ENCODE measurements at places on chromosomes 2 and 18. TPM values are rescaled to one million over a fixed set of nuclear protein-coding genes. Genes with fewer than 3 reads are reported as not detected.

DNA sequence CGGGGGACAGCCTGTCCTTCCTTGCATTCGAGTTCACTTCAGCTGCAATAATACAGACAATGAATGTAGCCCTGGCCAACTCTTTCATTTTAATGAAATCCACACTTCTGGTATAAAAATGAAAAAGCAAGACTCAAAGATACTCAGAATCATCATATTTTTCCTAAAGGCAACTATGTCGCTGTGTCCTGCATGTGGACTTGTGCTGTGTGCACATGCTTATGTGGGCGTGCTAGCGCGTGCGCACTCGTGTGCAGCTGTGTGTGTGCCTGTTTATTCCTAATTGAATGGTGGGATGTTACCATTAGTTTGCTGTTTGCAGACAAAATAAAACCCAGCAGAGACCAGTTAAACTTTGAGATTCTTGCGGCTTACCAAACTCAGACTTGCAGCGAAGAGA is 49.6 kb downstream of the SMIM21 start:
- DNase-seq: no peak

GRCh38 chr2:190103144-190103543 is 40.6 kb upstream of the MSTN start:
- DNase-seq: no peak

DNA sequence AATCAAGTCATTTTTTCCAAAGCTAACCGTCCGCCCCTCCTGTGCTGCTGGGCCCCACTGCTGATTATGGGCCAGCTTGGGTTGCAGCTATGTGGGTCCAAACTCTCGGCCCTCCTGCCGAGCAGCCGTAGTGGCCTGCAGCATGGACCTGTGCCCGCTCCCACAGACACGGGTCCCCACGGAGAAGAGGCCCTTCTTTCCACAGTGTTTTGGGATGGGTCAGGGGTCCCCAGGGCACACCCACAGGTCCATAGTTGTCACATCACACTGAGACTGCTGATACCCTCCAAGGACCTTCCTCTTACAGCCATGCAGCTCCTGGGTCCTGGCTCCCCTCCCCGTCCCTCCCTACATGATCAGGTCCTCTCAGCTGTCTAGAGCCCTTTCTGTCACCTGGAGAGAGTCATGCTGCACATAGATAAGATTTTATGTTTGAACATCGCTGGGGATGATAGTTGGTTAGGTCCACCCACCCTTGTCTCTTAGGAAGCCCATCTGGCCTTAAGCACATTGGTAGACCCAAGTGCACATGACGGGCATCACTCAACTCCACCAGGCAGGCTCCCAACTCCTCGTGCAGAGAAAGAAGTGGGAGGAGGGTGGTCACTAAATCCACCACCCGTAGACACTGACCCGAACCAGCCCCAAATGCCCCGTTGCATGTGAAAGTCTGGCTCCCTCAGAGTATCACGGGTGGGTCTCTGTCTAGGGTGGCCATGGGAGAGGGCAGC is 17.5 kb downstream of the GPR55 start:
- no peak for DNase-seq

Gene PIEZO2
- not detected for total RNA-seq

DNA sequence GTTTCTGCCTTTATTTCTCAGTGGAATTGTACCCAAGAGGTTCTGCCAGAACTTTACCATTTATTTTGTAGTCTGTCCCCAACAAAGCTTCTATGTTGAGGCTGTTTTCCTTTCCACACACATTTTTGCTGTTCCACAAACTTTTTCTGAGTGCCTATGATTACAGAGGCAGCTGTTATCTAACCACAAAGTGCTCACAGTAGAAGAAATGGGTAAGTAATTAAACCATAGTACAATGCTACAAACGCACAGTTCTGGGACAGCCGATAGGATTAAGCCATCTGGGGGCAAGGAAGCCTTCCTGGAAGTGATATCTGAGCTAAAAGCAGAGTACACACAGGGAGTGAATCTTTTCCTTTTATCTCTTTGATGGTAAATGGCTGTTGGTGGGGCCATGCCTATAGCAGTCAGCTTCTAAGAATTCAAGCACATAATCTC is 3.9 kb upstream of the MGAT4A start:
- no peak for DNase-seq

DNA sequence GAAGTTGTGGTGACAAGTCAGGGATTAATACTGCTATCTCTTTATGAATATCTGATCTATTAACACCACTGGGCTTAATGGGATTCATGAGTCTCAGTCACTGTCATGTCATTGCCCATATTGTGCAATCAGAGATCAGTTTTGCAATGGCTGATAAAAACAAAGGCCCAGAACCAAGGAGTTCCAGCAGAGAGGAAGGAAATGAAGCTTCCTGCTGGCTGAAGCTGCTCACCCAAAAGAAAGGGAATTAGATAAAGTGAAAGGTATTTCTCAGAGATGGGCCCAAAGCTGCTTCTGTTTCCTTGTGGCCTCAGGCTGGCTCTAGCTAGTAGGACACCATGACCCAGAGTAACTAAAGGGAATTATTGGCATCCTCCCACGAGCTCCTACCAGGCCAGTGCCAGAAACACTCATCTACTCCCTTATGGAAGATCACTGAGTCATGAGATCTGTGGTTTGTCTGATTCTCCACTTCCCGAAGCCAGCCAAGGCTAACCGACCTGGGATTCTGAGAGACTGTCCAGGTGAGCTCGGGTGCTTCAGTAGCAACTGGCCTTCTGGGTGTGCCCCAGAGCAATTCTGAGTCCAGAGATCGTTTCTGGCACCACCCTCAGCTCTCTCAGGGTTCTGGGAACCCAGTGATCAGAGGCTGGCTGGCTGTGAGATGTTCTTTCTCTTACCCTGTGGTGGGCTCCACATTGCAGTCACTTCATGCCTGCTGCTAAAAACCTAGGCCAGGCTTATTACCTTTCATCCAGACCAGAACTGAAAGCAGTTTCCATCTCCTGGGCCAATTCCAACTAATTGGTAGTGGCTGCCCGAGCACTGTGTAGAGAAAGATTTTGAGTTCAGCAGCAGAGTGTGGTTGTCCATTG is 129.5 kb upstream of the PELI1 start:
- DNase-seq: no peak

GRCh38 chr2:109454304-109454703 is 159.5 kb downstream of the SEPTIN10 start:
- DNase-seq: no peak

Gene LRATD1
- not detected for total RNA-seq

Gene CNTNAP5
- total RNA-seq: not detected

DNA sequence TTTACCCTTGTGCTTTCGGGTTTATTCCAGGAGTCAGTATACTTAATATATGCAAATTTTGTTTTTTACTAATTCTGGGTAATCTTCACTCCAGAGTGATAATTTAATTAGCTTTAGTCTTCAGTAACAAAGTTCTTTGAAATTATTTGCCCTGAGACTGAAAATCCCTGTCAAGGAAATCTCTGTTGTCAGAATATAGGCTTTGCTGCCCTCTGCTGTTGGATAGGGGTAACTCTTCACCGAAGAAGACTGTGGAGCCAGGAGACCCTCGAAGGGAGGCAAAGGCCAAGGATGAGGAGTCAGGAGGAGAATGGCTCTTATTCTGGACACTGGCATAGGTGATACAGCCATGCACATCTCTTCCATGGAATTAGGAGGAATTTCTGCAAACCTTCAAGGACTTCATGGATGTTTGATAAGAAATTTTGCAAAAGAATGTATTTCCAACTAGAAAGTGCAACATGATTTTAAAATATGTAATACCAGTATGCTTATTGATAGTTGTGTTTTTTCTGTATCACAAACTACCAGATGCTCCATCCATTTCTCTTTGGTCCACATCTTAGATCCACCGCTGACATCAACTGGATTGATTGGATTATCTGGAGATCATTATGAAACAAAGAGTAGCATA is 182.3 kb downstream of the RDH14 start:
- no peak for DNase-seq

DNA sequence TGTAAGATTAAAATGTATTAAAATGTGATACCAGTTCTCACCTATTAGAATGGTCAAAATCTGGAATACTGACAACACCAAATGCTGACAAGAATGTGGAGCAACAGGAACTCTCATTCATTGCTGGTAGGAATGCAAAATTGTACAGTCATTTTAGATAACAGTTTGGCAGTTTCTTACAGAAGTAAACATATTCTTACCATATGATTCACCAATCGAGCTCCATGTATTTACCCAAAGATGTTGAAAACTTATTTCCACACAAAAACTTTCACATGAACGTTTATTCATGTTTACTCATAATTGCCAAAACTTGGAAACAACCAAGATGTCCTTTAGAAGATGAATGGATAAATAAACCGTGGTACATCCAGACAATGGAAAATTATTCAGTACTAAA is 1193.5 kb upstream of the ACVR2A start:
- no peak for DNase-seq

Gene SAG
- not detected for total RNA-seq

GRCh38 chr18:44853430-44853829 is 172.7 kb downstream of the SETBP1 start:
- no peak for DNase-seq

DNA sequence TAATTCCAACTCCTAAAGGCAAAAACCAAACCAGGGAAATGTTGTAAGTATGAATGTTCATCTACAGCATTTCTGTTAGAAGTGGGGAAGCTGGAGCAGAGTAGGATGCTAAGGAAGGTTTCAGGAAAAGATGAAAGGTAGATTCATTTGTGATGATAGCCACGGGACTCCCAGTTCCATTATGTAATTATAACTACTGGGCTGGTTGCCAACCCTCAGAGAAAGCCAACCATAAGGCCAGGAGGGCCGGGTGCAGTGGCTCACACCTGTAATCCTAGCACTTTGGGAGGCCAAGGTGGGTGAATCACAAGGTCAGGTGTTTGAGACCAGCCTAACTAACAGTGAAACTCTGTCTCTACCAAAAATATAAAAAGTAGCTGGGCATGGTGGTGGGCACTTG is 288.9 kb upstream of the ETAA1 start:
- DNase-seq: no peak

GRCh38 chr2:206045251-206045650 is 40.7 kb downstream of the INO80D start:
- DNase-seq: no peak

DNA sequence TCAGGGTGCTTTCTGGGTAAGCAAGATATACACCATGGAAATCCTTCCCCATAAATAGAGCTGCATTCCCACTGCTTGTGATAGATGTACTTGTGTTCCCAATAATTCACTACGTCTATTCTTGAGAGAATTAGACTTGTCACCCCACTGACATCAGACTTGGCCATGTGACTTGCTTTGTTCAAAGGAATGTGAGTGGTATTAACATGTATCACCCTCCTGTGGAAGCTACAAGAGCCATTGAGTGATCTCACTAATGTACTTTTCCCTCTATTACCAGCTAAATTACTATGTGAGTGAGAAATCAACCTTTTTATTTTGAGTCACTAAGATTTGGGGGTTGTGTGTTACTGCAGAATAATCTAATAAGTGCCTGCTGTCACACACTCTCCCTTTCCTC is 176.0 kb downstream of the CCDC178 start:
- DNase-seq: no peak

- DNase-seq: no peak
Observed at GRCh38 chr18:70332694-70333093, 43.8 kb downstream of the SOCS6 start.

DNA sequence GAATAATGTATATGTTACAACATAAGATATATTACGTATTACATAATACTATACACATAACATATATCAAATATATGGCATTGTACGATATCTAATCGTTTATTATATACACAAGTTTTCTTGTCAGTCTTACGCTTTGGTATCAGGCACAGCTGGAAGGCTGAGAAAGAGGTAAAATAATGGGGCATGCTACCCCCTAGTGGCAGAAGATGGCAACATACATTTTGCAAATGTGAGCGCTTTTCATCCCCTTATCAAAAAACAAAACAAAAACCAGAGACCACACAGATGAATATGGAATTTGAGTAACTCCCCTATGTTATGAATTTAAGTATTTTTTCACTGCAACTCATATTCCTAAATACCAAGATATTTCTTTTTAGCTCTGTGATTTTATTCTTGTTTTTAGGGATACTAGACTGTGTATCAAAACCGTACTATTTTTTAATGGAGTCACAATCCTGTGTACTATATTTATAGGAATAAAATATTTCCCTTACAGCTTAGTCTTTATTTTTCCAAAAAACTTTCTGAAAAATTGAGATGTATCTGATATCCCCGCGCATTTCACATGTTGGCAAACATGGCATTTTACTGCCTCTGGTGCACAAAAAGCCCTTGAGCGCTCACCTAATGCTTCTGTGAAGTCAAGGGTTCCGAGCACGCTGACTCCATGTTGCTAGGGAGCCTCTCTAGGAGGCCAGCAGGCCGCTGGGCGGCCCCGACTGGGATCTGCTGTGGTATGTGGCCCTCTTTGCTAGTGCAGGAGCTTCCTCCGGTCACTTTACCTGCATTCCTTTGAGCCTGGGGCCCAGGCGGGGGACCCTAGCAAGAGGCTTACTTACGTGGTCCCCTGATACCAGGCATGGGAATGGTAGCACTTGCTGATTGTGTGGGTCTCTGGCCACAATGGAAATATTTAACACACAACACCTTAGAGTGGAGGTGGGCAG is 62.5 kb downstream of the SLC4A3 start:
- peak; percentile 57 for DNase-seq

Gene MAPRE3
- 4.0 TPM for total RNA-seq

Gene KHK
- total RNA-seq: 16.3 TPM

Gene G6PC2
- total RNA-seq: not detected

GRCh38 chr18:39602131-39602530 is 2036.5 kb upstream of the CELF4 start:
- DNase-seq: no peak

Gene NT5DC4
- not detected for total RNA-seq

GRCh38 chr2:15756011-15756550 is 164.4 kb downstream of the DDX1 start:
- no peak for DNase-seq

Gene FBLN7
- total RNA-seq: 48.5 TPM

Measured in activated naive CD4-positive, alpha-beta T cell treated with anti-CD3 and anti-CD28 coated beads, Interleukin-2, amount 50 U/mL, for 72 hours (primary cell).